ENCODE measurements at places on chromosomes 6 and 20.

GRCh38 chr6:85561750-85562357 is 31.8 kb downstream of the SNX14 start:
- no peak for DNase-seq

DNA sequence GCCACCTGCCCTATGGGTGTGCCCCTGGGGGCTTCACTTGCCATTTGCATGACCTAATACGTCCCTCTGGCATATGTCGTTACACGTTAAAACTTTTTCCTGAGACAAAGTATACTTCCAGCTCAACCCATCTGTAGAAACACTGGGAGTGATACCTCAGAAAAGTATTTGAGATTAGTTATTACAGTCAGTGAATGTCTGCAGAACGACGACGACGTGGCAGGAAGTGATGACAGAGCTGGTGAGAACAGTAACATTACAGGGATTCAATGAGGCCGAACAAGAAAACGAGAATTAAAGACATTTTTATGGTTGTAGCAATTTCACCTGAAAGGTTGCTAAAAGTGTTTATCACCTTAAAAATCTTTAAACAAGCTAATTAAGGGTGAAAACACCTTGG is 40.2 kb downstream of the SASH1 start:
- no peak for DNase-seq

- DNase-seq, result peak; percentile 53
Measured at GRCh38 chr6:2353412-2354137, 108.2 kb upstream of the GMDS start.

DNA sequence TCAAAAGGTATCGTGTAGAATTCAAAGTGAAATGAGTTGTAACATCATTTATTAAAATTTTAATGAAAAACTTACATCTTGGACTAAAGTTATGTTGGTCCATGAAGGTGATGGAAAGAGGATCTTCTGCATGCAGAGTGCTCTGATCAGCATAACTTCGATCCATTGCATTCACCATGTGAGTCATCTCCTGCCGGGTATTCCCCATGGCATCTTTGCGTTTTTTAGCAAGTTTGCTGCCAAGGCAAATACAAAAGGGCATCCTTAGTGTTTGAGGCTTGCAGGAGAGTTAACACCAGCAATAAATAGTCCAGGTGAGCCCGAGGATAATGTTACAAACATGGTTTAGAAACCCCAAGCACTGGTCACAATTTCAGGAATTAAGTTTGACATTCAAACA is 104.2 kb upstream of the THEMIS start:
- no peak for DNase-seq

- DNase-seq, result no peak
Measured at GRCh38 chr6:68776354-68776753, 141.3 kb downstream of the ADGRB3 start.

GRCh38 chr6:14174996-14175395 is 57.4 kb downstream of the CD83 start:
- DNase-seq, result no peak

DNA sequence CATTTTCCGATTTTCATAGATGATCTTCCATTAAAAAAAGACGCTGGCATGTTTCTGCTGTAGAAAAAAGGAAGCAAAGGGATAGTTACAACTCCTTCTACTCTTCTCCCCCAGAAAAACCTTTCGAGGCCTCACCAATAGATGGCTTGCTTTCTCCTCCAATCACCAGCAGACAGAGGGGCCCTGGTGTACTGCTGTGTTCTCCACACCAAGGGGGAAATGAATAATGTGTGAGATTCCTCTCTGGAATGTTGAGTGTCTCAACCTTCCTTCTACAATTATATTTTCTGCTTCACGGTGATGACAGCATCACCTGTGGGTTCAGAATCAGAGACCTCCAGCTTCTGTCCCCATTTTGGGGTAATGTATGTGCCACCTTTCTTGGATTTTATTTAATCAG is 185.7 kb upstream of the FLRT3 start:
- DNase-seq, result no peak

GRCh38 chr20:38834868-38835267 is 29.4 kb downstream of the PPP1R16B start:
- no peak for DNase-seq

DNA sequence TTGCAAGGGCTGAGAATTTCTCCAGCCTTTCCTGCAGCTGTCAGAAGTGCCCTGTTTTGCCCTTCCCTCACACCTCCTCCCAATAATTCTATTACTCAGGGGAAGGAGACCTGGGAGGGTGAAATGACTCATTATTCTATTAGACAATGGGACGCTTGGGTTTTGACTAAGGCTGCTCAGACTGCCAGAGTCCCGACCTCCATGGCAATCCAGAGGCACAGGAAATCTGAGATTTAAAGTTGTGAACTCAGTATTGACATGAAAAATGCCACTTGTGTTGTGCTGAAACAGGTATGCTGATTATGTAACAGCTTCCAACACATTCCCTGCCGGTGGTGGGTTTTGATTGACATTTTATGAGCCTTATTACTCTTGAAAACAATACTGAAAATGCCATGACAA is 625.9 kb upstream of the FLRT3 start:
- no peak for DNase-seq

GRCh38 chr6:158837684-158838625 is 18.8 kb upstream of the EZR start:
- DNase-seq, result no peak

- DNase-seq, result no peak
Measured at GRCh38 chr6:157137501-157137900, 185.8 kb downstream of the TMEM242 start.

- DNase-seq, result no peak
Measured at GRCh38 chr20:13042458-13042794, 33.7 kb downstream of the SPTLC3 start.

DNA sequence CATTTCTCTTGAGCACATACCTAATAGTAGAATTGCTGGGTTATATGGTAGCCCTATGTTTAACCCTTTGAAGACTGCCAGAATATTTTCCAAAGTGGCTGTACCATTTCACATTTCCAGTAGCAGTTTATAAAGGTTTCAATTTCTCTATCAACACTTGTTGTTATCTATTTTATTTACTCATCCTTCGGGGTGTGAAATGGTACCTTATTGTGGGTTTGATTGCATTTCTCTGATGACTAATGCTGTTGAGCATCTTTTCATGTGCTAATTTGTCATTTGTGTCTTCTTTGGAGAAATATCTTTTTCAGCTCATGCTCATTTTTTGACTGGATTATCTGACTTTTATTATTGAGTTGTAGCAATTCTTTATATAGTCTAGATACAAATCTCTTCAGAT is 5.4 kb downstream of the ENPP4 start:
- DNase-seq, result no peak

GRCh38 chr6:125164696-125165095 is 11.1 kb downstream of the TPD52L1 start:
- DNase-seq, result no peak

DNA sequence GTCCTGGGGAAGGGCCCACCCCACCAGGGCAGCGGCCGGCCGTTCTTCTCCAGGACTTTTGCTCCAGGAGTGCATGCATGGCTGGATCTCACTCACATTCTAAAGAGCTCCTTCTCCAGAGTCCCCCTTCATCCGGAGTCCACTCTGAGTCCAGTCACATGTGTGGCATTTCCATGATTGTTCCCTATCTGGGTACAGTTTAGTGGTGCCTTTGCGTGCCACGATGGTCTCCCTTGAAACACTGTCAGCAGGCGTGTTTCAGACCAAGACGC is 20.9 kb downstream of the OSBPL2 start:
- no peak for DNase-seq

DNA sequence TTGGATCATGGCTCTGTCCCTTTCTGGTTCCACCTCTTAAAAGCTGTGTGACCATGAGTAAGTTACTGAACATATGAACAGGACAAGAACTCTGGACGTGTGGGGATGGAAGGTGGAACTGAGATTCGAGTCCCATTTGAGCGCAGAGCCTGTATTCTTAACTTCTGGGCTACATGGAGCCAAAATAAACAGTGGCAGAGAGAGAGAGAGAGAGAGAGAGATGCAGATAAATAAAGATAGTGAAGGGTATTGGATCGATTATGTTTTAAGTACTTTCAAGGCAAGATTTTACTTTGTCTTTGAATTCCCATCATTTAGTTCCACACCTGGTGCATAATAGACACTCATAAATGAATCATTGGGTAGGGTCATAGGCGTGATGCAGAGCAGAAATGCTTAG is 39.7 kb downstream of the SLC35D3 start:
- no peak for DNase-seq

- DNase-seq, result no peak
Measured at GRCh38 chr6:12001004-12001705, 11.0 kb upstream of the HIVEP1 start.

GRCh38 chr6:26183237-26183580 is 96.0 kb downstream of the HFE start:
- no peak for DNase-seq

GRCh38 chr6:48429021-48429420 is 318.0 kb upstream of the PTCHD4 start:
- no peak for DNase-seq

- no peak for DNase-seq
Measured at GRCh38 chr6:28266563-28266961, 381 bp upstream of the ZSCAN26 start.
